ENCODE measurements at places on chromosomes 1 and 21.

DNA sequence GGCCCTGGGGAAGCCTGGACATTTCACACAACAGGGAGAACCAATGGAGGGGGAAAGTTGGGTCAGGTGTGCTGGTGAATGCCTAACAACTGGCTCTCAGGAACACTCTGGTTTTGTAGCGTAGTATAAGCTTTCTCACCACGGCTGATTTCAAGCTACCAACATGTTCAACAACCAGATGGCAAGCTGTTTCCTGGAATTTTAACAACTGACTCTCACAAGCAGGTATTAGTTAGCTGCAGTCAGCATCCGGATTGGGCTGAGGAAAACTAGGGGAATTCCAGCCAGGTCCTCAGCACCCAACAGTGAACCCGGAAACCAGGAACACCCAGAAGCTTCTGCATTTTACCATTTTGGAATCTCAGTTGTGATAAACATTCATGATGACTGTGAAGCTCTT is 162.3 kb upstream of the CAMK1G start:
- peak; percentile 39 for DNase-seq

DNA sequence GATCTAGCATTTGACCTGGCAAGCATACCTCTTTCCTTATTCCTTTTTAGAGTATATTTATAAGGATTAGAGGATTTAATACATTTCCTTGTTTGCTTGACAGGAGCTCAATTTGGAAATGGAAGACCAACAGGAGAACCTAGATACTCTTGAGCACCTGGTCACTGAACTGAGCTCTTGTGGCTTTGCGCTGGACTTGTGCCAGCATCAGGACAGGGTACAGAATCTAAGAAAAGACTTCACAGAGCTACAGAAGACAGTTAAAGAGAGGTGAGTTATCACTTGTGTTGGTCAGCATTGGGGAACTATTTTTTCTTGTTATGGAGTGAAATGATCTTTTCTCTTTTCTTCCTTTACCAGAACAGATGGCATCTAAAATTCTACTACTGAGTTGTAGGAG is 123.4 kb upstream of the BMP8A start:
- no peak for DNase-seq

DNA sequence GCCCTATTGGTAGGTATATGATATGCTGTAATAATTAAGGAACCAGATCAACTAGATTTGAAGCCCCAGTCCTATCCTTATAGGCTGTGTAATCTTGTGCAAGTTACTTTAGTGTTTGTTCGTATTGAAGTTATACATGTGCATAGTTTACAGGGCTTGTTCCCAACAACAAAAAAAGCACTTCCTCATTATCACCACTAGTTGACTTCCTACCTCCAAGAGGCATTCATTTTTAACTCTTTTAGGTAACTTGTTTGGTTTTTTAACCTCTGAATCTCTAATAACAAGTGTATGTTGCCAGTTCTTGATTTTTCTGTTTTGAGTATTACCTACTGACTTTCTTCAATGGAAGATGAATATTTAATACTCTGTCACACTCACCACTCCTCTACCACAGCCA is 71.9 kb downstream of the ST3GAL3 start:
- DNase-seq = no peak

DNA sequence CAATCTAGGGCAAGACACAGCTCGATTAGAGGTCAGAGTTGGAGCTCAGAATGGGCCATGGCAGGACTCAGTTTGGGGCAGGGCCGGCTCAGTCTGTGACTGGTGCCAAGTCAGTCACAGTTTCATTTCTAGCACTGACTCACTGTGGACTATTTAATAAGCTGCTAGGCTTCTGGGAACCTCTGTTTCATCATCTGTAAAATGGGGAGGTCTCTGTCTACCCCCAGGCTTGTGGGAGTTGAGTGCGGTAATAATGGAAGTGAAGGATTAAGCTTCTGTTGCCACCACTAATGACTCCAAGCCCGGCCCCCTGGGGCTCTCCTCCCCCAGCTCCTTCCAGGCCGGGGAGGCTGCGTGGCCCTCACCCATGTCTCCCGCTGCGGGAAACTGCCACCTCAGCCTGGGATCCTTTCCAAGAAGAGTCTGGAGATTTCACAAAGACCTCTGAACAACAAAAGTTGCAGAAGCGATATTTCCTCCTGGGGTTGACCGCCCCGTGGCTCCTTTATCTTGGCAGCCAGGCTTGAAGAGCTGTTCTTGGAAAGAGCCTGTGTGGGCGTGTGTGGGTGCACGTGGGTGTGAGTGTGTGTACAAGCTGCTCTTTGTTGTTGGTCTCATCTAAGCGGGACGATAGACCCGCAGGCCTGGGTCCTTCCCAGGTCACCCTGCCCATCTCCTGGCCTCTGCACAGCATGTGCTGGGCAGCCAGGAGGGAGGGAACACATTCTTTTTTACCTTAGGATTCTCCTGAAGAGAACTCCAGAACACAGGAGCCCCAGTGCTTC is 29.1 kb downstream of the KNCN start:
- no peak for DNase-seq

GRCh38 chr1:169133801-169134502 is 27.5 kb downstream of the ATP1B1 start:
- peak; percentile 8 for DNase-seq

- peak; percentile 50 for DNase-seq
These were observed 80.9 kb downstream of the PCBP3 start for GRCh38 chr21:45724345-45724961.

DNA sequence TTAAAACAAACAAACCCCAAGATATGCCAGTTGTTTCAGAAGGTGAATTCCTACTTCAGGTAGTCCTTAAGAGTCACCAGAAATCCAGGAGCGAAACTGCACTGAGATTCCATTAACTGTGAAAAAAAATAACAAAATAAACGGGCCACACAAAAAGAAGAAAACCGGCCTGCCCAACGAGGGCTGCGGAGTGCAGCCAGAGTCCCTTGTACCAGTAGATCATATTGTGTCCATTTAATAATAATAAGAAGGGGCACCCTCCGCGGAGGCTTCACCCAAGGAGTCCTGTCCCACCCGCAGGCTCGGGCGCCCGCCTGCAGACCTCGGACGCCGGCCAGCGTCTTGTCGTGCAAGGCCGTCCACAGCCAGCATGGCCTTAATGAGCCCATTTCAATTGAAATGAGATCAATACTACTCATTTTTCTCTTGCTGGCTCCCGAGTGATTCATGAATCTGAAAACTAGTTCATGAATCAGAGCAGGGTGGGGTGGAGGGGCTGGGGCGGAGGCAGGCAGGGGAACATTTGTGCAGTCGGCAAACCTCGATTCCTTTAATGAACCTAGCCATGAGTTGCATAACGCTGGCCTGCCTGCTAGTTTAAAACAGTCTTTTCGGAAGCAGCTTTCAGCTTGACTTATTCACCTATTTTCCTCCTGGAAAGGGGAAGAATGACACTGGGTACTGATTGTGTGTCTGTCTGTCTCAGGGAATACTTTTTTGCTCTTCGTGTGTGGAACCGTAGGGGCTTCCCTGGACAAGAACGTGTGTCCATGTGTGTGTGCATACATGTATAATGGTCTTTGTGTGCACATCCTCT is 113.1 kb upstream of the IRF2BP2 start:
- no peak for DNase-seq

DNA sequence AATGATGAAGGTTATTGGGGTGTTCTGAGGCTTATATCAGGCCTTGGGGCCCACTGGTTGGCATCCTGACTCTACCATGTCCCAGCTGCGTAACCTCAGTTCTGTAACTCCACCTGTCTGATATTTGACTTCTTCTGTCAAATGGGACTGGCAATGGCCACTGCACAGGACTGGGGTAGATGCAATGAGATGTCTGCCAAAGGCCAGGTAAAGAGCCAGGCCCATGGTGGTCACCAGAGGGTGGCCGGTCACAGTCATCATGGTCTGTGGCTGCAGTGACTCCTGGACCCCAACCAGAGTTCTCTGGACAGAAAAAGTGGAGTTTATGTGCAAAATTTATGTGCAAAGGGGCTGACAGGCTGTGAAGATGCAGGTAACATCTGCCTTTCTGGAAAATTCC is 173.3 kb downstream of the PTPRU start:
- DNase-seq = no peak

- DNase-seq = peak; percentile 67
These were observed 5.9 kb upstream of the LHX9 start for GRCh38 chr1:197911111-197911856.

- DNase-seq = no peak
These were observed 726.5 kb downstream of the PTPRU start for GRCh38 chr1:29962831-29963247.

- no peak for DNase-seq
These were observed 47.3 kb upstream of the COA6 start for GRCh38 chr1:234325878-234326496.

DNA sequence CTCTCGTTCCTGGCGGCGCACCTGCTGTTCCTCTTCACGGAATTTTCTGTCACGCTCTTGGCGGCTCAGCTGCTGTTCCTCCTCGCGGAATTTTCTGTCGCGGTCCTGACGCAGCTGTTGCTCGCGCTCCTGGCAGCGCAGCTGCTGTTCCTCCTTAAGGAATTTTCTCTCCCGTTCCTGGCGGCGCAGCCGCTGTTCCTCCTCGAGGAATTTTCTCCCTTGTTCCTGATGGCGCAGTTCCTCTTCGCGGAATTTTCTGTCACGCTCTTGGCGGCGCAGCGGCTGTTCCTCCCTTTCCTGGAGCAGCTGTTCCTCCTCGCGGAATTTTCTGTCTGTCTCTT is 6.4 kb downstream of the TCHH start:
- DNase-seq = no peak

- no peak for DNase-seq
These were observed 22.5 kb downstream of the DISP3 start for GRCh38 chr1:11501491-11501897.

GRCh38 chr1:234226113-234226818 is 147.0 kb upstream of the COA6 start:
- no peak for DNase-seq

GRCh38 chr1:114597949-114598348 is 16.5 kb upstream of the BCAS2 start:
- no peak for DNase-seq

DNA sequence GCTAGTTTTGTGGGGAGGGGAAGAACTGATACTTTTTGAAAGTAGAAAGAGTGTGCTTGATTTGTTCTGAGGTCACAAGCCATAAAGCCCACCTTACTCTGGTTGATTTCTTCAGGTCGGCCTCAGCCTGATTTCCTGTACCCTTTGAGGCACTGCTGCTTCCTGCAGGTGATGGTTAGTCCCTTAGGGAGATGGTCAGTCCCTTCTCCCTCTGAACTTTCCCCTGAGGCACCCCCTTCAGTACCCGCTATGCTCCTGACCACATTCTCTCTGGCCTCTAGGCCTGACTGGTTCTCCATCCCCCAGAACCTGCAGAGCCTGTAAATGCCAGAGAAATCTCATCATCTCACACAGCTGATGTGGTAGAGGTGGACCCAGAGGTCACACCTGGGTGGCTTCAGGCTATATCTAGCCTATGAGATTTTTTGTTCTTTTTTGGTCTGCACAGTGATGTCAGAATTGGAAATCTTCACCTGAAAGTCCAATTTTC is 15.0 kb upstream of the ID3 start:
- no peak for DNase-seq

DNA sequence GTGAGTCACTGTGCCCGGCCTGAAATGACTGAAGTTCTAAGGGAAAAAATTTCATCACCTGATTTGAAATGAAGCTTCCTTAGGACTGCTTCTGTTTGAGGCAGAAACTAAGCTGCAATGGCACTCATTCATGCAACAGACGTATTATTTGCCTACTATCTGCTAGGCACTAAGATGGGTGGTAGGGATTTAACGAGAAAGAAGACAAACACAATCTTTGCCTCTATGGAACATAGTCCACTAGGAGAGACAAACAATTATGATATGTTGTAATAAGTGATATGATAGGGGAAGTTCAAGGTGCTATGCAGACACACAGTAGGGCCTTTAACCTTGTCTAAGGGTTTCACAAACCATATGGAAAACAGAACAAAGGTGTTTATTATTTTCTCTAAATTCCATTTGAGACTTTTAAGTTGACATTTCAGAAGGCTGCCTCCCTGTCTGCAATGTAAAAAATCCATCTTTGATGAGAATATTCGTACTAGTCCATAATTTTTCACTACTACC is 11.3 kb downstream of the LIX1L start:
- no peak for DNase-seq

DNA sequence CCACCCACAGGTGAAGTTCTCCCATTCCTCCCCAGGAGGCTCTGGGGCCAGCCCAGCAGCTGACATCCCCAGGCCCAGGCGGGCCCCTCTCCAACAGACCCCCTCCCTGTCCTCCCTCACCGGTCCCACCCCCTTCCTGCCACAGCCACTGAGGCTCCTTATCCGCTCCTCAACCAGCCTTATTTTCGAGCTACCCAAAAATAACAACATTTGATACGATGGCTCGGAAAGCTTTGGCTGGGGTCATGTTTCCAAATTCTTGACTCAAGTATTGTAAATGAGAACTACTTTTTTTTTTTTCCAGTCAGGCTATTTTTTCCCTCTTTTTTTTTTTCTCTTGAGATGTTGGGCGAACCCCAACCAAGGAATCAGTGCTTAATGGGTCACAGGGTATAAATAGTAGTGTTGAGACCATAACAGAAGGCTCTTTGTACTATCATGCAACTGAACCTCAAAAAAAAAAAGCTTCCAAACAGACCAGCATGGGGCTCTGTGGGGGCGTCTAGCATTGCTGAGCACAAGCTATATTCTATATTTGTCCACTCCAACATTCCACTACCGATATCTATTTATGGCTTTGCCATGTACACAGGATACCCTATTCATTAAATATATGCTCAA is 27.2 kb downstream of the IRF2BP2 start:
- DNase-seq = peak; percentile 43
